ENCODE measurements at places on chromosomes 12 and 14.

- no peak for DNase-seq
Observed at GRCh38 chr12:58359084-58359483, 417.7 kb downstream of the ATP23 start.

DNA sequence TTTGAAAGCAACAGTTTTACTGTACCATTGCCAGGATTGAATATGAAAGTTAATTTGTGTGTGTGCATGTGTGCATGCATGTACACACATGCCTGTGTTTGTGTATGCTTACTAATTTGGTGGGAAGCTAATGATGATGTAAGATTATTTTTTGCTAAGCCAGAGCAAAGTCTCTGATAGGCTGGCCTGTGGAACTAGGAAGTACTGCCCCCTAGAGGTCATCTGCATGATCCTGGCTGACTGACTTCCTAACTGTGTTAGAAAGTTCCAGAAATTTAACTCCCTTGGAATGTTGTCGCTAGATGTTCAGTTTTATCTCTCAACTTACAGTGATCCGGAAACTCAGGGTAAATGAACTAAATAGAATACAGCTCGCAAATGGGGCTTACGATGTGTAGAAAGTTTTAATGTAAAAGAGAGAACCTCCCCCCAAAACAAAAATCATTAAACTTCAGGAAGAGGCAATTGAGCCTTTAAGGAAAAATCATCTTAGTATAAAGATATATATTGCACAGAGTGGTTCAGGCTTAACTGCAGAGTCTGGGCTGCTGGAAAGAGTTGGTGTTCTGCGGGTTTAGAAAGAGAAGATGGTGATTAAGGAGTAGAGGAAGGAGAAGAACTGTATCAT lies 34.3 kb upstream of the SLC38A1 start:
- peak; percentile 44 for DNase-seq

- DNase-seq = no peak
Observed at GRCh38 chr14:94679106-94679810, 67.1 kb downstream of the SERPINA3 start.

DNA sequence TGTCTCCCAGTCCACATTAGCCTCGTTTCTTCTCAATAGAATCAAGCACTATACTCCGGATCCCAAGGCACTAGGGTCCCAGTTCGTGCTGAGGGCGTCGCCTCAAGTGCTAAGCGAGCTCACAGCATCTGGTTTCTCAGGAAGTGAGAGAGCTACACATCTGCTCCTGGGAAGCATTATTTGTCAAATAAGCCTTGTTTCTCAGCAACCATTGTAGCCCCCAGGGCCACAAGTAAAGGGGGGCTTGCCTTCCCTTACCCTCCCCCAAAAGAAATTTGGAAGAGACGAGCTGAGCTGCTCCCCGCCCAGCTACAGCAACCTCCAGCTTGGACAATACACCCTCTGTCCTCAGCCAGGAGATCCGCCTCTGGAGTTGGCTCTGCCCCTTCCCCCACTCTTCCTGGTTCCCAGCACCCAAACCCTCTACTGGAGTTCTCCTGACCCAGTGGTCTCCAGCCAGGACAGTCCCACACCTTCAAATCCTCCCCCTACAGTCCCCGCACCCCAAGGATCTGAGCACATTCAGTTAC lies 5.7 kb upstream of the TNS2 start:
- no peak for DNase-seq

DNA sequence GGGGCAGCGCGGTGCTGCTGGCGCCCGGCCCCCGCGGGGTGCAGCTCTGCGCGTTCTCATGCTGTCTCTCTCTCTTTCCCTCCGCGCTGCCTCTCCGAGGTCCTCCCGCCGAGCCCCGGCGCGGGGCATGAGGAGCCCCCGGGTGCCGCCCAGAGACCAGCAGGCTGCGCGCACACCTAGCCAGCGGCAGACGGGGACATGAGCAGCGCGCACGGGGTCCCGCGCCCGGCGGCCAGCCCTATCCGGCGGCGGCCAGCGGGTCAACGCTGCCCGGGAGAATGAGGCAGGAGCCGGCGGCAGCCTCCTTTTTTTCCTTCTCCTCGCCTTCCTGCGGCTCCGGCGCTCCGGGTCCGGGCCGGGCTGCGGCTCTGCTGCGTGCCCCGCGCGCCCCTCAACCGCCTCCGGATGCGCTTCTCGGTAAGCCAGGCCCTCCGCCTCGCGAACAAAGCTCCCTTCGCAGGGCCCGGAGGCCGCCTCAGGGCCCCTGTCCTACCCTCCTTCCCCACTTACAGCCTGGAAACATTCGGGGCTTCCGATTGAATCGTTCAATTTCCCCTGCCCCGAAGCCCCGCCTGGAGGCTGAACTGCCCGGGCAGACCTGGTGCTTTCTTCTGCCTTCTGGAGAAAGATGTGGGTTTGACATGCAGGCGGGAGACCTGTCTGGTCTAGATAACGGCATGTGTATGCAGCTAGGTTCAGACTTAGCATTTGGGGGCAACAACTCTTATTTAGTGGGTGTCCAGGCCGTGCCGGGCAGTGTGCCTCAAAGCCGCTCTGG lies at the start of gene TUNAR:
Gene TUNAR (plus strand): TSS at position 72 of the 778 bp plus-strand sequence.
- no peak for DNase-seq

GRCh38 chr14:75196064-75196463 lies 19.7 kb upstream of the TMED10 start:
- no peak for DNase-seq

- DNase-seq = no peak
Observed at GRCh38 chr14:24059841-24060388, 8.1 kb downstream of the CARMIL3 start.

DNA sequence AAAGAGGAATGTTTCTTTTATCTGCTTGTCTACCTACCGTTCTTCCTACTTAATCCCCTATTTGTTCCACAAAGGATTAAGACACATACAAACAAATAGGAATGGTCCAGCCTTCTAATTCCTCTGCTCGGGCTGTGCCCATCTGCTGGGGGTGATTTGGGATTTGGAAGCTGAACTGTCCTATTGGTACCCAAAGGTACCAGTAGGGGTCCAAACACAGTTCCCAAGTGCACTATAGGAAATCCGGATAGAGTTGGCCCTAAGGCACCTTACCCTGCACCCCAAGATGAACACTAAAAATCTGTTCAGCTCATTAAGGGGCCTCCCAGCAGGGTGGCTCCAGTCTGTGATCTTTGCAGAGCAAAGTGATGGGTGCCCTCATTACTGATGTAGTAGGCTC lies 566.9 kb downstream of the NRXN3 start:
- no peak for DNase-seq

- DNase-seq = no peak
Observed at GRCh38 chr12:17884581-17884980, 205.4 kb downstream of the RERGL start.

GRCh38 chr12:12167847-12168246 lies 97.1 kb downstream of the BCL2L14 start:
- no peak for DNase-seq

DNA sequence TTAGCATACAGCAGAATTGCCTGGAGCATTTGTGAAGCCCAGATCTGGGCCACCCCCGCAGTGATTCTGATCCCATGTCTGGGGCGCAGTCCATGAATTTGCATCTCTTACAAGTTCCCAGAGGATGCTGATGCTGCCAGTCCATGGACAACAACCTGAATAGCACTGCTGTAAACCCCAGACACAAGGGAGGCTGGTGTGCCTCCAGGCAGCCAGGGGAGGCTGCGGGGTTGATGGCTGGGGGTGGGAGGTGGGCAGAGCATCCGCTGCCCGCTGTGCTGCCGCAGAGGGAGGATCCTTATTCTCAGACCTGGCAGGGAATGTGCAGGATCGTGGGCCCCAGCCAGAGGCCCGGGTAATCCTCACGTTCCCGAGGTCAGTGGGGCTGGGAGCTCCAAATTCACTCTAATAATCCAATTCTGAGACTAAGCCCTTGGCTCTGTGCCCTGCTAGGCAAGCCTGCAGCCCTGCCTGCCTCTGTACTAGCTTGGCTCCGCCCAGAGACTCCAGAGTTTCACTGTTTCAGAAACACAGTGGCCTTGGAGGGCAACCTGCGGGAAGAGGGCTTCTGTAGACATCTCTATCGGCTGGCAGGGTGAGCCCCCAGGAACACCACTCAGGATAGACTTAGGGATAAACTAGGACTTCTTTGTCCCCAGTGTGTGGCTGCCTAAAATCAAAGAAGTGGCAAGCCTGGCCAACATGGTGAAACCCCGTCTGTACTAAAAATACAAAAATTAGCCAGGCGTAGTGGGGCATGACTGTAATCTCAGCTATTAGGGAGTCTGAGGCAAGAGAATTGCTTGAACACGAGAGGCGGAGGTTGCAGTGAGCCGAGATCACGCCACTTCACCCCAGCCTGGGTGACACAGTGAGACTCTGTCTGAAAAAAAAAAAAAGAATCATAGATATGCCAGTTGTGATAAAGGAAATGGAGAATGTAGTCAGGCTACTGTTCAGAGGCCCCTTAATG lies 17.8 kb upstream of the MLEC start:
- DNase-seq = no peak

DNA sequence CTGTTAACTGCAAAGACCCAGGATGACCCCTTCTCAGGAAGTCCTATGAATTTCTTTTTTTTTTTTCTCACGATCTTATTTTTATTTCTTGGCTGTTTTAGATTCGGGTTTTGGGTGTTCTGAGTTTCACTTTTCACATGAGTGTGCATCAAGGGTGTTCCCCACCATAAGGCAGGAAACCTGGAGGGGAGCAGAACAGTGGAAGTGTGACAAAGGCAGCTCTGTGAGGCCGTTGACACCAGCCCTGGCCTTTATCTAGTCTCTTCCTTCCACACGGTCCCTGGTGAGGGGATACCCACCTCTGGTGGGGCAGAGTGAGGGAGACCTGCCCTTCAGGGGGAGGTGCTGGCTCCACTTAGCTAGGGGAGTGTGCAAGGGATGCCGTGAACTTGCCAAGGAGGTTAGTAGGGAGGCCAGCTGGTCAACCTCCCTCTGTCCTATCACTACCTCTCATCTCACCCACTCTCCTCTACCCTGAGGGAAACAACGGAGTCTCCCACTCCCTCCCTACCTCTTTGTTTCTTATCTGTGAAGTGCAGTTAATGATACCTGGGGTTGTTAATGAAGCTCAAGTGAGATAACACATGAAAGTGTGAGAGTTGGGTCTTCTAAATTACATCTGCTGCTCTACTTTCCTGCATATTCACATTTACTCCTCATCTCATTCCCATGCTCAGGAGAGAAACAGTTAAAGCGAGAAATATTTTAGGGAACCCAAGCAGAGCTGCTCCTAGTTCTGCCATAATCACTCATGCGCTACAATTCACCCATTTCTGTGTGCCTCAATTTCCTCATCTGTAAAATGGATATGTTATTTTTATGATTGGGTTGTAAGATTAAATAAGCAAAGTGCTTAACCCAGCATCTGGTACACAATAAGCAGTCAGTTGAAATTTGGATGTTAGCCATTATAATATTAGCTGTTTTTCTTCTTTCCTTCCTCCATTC lies 4.4 kb upstream of the GALNT6 start:
- DNase-seq = no peak

DNA sequence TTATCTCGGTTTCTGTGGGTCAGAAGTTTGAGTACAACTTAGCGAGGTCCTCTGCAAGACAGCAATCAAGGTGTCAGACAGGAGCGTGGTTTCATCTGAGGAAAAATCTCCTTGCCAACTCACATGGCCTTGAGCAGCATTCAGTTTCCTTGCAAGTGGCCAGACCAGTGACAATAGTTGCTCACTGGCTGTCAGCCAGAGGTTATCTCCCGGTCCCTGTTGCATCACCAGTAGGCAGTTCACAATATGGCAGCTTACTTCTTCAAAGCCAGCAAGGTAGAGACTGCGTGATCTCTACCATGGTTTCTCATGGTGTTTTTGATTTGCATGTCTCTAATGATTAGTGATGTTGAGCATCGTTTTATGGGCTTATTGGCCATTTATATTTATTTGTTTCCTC lies 143.8 kb upstream of the DAAM1 start:
- DNase-seq = no peak

GRCh38 chr14:33590891-33591630 lies 359.8 kb downstream of the EGLN3 start:
- no peak for DNase-seq

DNA sequence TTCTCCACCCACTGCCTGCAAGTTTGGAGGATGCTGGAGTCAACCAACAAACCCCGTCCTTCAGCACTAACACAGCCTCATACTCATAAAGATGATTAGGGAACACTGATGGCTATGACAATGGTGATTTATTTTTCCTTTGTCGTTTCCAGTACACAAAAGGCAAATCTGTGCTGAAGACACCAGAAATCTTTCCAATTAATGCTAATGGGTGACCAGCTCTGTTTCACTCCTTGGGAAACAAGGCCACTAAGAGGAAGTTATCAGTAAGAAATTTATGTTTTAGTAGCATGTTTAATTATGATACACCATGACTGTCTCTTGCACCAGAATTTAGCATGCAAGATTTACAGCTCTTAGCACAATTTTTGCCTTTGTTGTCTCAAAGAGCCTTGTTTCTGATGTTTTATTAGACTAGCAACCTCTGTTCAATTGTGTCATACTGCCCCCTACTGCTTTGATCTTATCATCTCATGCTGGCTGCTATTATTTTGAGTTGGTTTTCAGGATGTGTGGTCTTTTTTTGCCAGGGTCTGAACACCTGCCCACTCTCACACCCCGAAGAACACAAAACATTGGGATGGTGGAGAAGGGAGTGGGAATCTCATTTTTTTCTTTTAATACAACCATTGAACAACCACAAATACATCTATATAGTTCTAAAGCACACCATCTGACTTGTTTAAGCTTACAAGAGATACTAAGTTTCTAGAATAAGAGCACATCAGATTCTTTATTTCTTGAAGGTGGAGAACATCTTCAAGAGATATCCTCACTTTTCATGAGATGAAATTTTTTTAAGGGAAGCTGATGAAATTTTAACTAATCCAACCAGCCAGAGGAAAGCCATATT lies 160.9 kb downstream of the SPTSSA start:
- no peak for DNase-seq

DNA sequence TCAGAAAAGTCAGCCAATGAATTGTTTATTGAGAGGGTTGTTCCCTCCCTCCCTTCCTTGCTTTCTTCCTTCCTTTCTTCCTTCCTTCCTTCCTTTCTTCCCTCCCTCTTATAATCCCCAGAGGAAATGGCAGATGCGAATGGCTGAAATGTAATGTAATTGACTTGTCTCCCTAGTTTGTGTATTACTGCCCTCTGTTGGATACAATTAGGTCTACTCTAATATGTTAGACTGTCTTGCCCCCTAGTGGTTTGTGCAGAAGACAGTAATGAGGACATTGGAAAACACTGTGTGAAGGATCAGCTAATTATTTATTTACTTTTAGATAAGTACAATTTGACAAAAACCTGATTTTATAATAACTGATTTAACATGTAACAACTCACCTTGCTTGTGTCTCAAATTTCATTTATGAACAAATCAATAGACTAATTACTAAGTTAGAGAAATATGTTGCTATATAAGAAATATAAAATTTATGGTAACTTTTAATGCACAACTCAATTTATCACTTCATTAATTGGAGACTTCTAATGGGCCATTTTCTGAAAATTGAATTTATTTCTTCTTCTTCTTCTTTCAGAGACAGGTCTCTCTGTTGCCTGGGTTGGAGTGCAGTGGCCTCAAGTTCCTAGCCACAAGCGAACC lies 229.8 kb upstream of the LRIG3 start:
- no peak for DNase-seq
